ENCODE measurements at places on chromosomes 1 and 21.

DNA sequence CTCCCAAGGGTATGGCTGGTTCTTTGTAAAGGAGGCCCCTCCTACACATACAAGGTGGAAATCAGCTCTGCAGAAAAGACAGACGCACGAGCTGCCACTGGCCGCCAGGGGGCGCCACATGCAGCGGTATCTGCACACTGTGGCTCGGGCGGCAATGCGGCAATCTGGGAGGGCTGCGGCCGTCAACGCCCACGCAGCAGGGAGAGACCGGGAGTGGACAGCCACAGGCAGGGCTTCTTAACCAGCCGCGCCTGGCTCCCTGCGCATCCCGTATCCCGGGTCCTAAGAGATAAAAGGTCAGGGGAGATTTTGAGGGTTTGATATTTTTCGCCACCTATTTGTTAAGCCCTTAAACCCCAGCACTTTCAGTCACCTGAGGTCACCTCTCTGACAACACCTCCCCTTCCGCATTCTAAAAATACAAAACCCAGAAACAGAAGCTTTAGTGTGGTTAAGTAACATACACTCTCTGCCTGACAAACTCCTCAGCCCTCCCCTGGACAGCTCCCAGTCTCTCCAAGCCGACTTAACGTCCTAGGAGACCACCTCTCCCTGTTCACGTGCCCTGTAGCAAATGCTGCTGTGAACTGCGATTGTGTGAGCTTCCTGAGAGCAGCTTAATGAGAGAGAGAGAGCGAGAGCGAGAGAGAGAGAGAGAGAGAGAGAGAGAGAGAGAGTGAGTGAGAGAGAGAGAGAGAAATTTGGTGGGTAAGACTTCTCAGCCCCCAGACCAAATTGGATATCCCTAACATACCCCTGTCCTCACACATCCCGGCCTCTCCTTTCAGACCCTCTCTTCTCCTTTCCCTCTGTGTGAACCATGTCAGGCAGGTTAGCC, 13.5 kb upstream of the KCNA2 start:
- DNase-seq: peak; percentile 90

DNA sequence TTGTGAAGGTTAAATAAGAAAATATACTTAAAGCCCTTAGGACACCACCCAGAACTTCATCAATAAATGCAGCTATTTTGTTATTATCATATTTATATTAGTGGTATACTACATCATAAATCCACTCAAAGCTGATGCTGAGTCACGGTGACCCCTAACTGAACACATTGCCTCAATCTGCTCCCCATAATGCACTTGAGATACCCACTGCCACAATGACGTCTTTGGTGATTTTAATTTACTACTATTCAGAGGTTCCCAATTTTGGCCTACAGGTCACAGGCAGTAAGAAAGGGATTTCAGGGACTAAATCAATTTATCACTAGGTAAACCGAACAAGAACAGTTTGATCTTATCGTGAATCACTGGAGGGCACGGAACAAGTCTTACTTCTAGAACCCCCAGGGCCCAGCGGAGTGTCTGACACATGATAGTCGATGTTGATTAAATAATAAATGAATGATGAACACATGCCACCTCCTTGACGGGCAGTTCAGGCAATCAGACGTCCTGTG, 493 bp upstream of the CHD1L start:
- DNase-seq: no peak

GRCh38 chr1:84269306-84269705, 32.2 kb upstream of the SAMD13 start:
- DNase-seq: no peak

GRCh38 chr1:230158415-230159291, 91.6 kb downstream of the GALNT2 start:
- DNase-seq: no peak

GRCh38 chr21:16419188-16419921, 689.6 kb downstream of the USP25 start:
- DNase-seq: no peak

GRCh38 chr1:179447489-179447888, 81.7 kb downstream of the AXDND1 start:
- no peak for DNase-seq

GRCh38 chr1:156193208-156193487, 756 bp upstream of the SLC25A44 start:
- no peak for DNase-seq

DNA sequence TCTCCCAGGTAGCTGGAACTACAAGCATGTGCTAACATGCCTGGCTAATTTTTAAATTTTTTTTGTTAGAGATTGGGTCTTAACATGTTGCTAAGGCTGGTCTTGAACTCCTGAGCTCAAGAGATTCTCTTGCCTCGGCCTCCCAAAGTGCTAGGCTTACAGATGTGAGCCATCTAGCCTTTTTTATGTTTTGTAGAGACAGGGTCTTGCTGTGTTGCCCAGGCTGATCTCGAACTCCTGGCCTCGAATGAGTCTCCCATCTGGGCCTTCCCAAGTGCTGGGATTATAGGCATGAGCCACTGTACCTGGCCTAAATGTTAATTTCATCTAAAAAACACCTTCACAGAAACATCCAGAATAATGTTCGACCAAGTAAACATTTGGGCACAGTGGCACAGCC, 48.6 kb downstream of the FNBP1L start:
- DNase-seq: no peak

- DNase-seq: no peak
Observed at GRCh38 chr21:26147535-26147934, 23.0 kb downstream of the APP start.

- no peak for DNase-seq
Observed at GRCh38 chr1:76141929-76142328, 67.4 kb downstream of the ST6GALNAC3 start.

- no peak for DNase-seq
Observed at GRCh38 chr21:27058673-27059605, 92.1 kb upstream of the ADAMTS5 start.

- no peak for DNase-seq
Observed at GRCh38 chr21:26840201-26840600, 5.0 kb downstream of the ADAMTS1 start.

GRCh38 chr21:39715804-39716397, 29.1 kb upstream of the IGSF5 start:
- DNase-seq: peak; percentile 8

GRCh38 chr1:79177844-79178243, 171.3 kb upstream of the ADGRL4 start:
- no peak for DNase-seq

DNA sequence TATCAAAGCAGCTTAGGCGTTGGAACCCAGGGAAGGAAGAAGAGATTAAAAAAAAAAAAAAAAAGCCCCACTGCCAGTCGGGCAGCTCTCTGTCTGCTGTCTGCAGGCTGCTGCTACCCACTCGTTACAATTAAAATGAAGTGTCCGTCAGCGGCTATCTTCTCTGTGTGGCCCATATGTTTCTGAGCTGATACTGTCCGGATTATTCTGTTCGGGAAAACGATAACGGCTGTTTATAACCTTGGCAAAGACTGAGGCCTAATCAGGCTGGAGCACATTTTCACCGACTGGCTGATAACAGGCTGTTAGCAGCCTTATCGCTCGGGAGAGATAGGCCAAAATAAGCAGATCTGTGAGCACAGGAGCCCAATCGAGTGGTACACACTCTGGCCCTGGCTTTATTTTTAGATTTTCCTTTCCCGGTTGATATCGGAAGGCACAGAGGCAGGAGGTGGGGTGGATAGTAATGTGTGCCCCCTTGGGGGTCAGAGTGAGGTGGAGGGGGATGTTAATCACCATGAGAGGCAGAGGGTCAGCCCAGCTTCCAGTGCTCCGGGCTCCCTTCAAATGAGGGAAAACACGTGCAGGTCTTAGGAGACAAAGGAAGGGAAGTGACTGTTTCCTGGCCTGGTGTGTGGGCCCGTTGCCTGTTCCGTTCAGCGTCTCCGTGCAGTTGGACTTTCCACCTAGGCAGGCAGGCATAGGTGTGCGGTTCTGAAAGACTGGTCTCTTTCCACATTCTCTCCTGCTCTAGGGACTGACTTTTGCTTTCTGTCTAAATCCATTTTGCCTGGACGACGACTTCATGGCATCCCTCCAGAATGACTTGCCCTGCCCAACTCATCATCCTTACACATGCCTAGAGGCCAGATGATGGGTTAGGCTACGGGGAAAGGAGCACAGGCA, 153.4 kb downstream of the PBX1 start:
- no peak for DNase-seq

- DNase-seq: no peak
Observed at GRCh38 chr1:208988811-208989222, 594.7 kb upstream of the CAMK1G start.

DNA sequence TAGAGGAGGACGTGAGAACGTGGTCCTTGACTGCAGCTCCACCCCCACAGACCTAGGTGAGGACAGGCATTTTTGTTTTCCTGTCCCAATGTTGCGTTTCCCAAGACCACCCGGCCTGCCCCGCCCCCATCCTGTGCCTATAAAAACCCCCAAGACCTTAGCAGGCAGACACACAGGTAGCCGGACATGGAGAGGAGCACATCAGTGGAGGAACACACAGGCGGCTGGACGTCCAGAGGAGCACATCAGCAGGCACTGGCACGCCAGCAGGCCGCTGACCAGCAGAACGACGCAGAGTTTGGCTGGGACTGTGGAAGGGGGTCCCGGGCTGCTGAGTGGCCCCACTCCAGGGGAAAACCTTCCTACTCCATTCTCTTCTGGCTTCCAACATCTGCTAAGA, 12.7 kb upstream of the HMGCL start:
- DNase-seq: no peak

DNA sequence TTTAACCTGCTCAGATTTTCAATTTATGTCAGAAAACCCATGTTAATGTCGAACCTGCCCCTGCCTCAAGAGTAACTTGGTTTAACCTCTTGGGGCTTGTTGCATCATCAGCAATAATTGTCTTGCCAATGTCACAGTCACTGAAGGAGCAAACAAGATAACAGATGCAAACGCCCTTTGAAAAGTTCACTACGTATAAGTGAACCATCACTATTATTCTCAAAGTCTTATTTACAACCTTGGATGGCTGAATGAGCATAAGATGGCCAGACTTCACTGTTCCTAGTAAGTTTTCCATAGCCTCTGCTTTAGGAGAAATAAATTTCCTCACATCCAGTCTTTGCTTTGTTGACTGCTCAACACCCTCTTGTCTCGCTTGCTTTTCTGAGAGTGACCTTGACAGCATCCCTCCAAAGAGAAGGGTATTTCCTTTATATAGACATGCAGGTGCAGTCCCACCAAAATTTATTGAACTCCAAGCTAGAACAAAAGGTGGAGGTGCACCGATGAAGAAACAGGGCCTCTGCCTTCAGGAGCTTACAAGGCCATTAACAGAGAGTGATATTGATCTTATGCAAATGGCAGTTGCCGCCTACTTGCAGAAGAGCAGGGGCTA, 749 bp upstream of the LRIG2 start:
- no peak for DNase-seq

DNA sequence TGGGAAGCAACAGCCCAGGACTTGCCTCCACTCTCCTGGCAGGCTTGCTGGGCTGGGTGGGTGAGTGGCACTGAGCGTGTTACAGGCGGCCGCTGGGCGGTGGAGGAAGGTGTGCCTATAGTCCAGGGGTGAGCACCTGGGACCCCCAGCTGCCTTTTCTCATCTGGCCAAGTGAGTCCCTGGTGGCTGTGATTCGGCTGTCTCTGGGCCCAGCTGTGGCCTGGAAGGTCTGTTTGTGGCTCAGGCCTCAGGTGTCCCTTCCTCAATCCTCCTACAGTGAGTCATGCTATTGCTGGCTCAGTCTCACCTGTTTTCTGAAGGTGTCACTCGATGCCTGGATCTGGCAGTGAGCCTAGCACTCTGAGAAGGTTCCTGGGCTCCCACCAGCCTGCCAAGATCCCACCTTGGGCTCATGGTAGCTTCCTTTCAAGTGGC, 564.2 kb downstream of the PTPRU start:
- no peak for DNase-seq

DNA sequence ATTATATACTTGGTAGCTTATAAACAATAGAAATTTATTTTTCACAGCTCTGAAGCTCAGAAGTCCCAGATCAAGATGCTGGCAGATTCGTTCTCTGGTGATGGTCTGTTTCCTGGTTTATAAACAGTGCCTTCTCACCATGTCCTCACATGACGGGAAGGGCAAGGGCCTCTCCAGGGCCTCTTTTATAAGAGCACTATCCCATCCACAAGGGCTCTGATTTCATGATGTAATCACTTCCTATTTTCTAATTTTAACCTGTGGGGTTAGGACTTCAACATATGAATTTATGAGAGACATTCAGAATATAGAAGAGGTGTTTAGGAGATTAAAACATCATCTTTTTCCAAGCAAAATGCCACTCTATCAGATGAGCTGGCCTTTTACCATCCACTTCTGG, 32.1 kb upstream of the PLPPR4 start:
- no peak for DNase-seq

DNA sequence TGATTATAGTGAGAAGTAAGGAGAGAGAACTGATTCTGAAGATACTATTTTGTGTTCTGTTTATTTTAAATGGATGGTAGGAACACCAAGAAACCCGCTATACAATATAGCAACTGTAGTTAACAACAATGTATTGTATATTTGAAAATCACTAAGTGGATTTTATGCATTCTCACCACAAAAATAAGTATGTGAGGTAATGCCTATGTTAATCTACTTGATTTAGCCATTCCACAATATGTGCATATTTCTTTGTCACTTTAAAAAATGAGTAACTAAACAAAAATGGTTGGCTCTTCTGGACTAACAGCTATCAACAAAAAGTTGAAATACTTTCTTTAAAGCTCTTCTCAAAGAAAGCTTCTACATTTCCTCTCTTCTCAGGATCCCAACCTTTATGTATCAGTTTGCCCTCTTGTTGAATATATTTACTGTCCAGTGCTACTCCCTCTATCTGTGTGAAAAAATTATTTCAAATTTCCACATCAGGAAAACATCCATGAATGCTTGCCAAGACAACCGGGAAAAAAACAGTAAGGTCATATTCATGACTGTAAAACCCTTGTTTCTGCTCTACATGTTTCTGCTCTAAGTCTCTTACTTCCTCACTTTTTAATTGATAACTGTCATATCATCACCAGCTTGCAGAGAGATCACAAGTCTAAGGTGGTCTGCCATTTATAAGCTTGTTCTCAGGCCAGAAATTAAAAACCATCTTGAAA, 27.0 kb downstream of the CLCA4 start:
- no peak for DNase-seq

GRCh38 chr1:43300378-43301094, at the start of gene TIE1:
Gene TIE1 (plus strand): TSS chr1:43300982. CDS start chr1:43301072, 90 bp downstream.
- DNase-seq: no peak

- no peak for DNase-seq
Observed at GRCh38 chr1:50420689-50421365, 2.4 kb downstream of the DMRTA2 start.

DNA sequence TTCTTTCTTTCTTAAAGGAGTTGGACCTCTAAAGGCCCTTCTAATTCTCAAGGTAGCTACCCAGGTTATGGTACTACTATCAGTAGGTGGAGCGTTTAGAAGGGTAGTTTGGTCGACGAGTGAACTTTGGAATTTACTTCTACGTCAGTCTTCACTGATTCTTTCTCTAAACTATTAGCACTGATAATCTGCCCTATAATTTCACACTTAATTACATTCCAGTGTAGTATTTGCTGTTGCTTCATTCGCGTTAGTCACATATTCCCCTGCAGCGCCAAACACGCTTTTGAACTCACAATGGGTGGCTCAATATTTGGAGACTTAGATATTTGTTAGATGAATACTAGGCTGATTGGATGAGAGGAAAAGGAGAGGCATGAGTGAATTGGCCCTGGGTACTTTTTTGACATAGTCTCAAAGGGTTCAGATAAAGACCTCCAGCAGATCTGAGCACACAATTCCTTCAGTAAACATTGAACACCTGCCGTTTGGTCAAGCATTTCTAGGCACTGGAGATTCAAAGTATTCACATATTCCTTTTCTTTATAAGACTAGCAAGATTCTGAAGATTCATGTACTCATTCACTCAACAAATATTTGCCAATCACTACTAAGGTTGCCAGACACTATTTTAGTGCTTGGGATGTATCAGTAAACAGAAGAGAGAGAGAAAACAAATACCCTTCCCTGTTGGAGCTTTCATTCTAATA, 929 bp upstream of the FOXJ3 start:
- DNase-seq: no peak
